Astrocyte of the spinal cord (primary cell): ENCODE measurements at places on chromosomes 6 and 20.
A peak's percentile ranks its signal among the peaks of the same experiment; 100 is the strongest.

DNA sequence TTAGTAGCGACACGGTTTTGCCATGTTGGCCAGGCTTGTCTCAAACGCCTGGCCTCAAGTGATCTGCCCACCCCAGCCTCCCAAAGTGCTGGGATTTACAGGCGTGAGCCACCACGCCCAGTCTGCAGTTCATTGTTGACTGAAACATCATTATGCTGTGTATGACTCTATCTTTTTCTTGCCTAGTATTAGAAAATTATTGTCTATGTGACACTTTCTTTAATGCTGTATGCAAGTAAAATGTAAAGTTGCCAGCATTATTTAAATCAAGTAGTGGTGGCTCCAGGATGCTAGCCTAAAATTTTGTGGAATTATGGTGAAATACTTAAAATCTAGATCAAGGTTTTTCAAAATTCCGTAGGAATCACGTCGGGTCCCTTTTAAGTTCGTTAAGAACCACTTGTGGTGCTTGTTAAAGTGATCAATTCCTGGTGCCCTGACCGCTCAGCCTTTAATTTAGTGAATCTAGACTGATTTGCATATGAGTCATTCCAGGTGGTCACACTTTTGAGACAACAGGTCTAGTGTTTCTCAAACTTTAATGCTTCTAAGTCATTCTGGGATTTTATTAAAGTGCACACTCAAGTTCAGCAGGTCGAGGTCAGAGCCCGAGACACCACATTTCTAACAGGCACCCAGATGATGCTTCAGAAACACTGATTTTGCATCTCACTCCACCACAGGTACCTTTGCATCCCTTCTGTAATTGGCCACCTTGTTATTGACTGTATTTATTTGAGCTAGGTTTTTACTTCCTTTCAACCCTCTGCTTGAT is 132.6 kb upstream of the MTHFD1L start:
- DNase-seq = no peak

GRCh38 chr6:107056796-107057195 is 28.8 kb downstream of the MTRES1 start:
- no peak for DNase-seq

GRCh38 chr6:135919026-135919425 is 67.5 kb downstream of the PDE7B start:
- no peak for DNase-seq

- no peak for DNase-seq
These were observed 9.4 kb upstream of the DSTN start for GRCh38 chr20:17560344-17561074.

- peak; percentile 14 for DNase-seq
These were observed 1.5 kb downstream of the SH3BGRL2 start for GRCh38 chr6:79632580-79632979.

- DNase-seq = peak; percentile 45
These were observed 20.0 kb downstream of the BRPF3 start for GRCh38 chr6:36216559-36216958.

GRCh38 chr20:41168281-41169161 is 31.2 kb downstream of the PLCG1 start:
- DNase-seq = no peak

DNA sequence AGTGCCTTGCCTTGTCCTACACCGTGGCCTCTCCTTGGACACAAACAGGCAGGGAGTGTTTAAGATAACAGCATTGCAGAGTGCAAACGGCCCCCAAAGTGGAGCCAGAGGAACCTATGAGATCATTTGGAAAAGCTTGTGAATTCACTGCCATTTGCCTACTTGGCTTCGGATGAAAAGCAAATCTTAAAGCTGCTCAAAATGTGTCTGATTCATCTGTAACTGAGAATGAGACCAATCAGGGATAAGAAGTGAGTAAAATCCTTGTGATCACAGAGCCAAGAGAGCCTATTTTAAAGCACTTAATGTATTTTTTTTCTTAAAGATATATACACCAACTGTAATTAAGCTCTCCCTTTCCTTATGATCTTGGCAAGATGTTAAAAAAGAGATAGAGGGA is 65.7 kb upstream of the BACH2 start:
- DNase-seq = peak; percentile 78

- DNase-seq = no peak
These were observed 5.6 kb upstream of the CEP85L start for GRCh38 chr6:118656847-118657451.

DNA sequence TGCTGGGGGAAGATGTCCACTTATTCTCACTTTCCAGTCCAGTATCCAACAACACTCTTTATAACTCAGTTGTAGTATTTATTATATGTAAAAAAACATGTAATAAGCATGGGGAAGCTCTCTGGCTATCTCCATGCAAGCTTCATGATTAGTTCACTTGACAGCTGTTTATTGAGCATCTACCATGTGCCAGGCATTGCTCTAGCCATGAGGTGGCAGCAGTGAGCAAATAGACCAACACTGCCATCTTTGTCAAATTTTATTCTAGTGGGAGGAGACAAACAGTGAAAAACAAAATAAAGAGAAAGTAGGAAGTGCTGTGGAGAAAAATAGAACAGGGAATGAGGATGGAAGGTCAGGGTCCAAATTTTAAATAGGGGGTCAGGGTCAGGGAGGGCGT is 131.8 kb downstream of the CFAP61 start:
- no peak for DNase-seq

DNA sequence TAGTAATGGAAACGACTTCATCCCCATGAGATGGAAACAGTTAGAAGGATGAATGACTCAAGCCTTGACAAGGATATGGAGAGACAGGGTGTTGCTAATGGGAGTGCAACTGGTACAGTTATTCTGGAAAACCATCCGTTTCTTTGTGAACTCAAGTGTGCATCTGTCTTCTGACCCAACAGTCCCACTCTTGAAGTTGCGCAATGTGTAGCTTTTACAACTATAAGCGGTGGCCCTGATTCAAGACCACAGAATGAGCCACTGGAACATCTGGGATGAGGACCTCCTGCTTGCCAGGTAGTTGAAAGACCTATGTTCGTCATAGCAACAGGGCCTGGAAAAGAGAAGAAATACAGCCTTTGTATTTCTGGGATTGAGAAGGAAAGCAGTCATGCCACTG is 115.8 kb upstream of the GMDS start:
- no peak for DNase-seq

GRCh38 chr6:53134601-53135235 is 13.9 kb downstream of the GCM1 start:
- DNase-seq = no peak

DNA sequence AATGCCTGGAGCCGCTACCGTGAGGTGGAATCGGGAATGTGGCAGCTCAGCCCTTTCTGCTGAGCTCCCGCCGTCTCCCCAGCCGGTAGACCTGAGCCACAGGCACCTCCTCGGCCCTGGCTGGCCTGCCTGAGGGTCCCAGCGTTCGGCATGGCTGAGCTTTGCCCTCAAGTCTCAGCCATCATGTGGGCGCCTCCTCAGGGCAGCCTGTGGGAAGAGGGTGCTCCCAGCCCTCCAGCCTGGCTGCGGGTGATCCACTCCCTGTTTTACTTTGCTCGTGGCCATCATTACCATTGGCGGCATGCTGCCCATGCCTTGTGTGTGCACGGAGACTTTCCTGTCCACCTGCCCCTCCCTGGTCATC is 329.7 kb downstream of the CDH4 start:
- no peak for DNase-seq

GRCh38 chr6:38346291-38347079 is 293.2 kb downstream of the BTBD9 start:
- DNase-seq = peak; percentile 96

DNA sequence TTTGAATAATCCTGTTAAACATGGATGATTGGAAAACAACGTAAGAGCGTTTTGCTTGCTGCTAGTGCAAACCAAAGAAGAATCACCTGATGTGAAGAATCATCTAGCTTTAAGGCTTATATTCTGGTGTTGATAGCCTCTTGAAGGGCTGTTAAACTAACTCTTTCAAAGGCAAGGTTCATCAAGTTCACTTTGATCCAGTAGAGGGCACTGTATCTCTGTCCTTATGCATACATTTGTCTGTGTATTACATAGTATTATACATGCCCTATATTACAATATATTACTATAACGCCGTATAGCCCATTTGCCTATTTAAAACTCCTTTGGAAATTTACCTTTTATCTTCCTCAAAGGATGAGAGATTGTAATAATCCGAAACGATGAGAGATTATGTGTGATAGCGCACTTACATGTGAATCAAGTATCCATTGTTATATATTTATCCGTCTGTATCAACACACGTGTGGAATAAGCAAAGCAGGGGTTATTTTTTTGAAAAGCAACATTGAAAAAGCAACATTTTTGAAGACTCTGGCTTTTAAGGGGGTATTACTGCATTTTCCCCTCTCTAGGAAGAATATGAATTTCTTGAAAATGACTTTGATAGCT is 50.8 kb upstream of the NRN1 start:
- peak; percentile 40 for DNase-seq

- no peak for DNase-seq
These were observed 460.4 kb downstream of the PRKN start for GRCh38 chr6:162267126-162267525.

- DNase-seq = peak; percentile 15
These were observed 33.2 kb upstream of the PNISR start for GRCh38 chr6:99458319-99458718.

- DNase-seq = no peak
These were observed 202.4 kb downstream of the CDH26 start for GRCh38 chr20:60160451-60161145.

- peak; percentile 16 for DNase-seq
These were observed 80.2 kb upstream of the RNF217 start for GRCh38 chr6:124881898-124882578.

DNA sequence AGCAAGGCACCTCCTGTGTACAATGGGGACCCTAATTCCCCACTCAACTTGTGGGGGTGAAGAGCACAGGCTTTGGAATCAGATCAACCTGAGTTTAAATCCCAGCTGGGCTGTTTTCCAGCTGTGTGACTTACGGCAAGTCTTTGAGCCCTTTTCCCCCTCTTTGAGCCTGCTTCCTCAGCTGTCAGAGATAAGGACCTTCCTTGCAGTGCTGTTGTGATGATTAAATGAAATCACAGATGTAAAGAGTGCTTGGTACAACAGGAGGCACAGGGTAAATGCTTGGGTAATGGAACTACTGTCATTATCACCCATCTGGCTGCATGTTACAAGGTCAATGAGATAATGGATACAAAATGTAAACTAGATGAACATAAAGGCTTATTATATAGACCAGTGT is 3.2 kb downstream of the SNX21 start:
- no peak for DNase-seq

- DNase-seq = no peak
These were observed 47.6 kb downstream of the ALDH8A1 start for GRCh38 chr6:134902074-134902861.

DNA sequence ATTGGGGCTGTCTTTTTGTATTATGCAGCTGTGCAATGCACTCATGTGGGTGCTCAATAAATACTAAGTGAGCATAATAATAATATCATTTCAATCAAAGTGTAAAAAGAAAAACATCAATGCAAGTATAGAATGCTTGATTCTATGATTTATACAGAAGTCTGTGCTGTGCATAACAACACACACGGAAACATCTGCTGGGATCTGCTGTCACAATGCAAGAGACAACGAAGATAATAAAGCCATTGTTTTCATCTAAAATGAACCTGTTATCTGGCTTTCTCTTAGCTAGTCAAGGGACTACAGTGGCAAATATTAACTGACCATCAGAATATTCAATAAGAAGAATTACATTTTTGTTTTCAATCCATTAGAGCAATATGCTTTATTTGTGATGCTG is 1156.9 kb upstream of the MAP3K7 start:
- no peak for DNase-seq

DNA sequence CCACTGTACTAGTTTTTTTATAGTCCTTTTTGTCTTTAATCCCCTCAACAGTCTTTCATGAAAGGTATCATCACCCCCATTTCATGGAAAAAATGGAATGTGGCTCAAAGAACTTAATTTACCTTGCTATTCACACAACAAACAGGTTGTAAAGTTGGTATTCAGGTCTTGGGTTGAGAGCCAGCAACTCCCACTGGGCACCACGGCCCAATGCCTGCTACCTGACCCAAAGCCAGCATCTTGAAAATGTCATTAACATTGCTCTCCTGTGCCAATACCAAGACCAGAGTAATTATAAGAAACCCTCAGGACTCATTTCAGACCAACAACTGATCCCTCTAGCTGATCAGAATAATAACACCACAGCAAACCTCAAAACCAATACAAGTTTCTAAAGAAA is 75.7 kb downstream of the METTL24 start:
- DNase-seq = no peak

- DNase-seq = peak; percentile 17
These were observed 25.3 kb downstream of the BFSP1 start for GRCh38 chr20:17505636-17506517.

DNA sequence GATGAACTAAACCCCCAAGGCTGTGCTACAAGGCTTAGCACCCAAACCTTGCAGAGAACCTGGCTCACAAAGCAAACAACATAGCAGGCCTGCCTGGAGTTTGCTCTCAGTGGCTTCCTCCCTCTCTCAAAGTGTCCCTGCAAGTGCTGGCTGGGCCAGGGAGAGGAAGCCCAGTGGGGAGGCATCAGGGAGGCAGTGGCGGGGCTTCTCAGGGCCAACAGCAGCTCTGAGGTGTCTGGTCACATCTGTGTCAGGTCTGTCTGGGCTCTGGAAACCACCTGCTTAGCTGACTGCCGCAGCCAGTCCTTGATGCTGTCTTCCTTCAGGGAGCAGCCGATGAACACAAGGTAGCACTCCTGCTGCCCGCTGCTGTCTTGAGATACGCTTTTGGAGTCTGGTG is 16.7 kb upstream of the SLC4A11 start:
- DNase-seq = no peak

GRCh38 chr6:124659427-124659826 is 302.8 kb upstream of the RNF217 start:
- no peak for DNase-seq

DNA sequence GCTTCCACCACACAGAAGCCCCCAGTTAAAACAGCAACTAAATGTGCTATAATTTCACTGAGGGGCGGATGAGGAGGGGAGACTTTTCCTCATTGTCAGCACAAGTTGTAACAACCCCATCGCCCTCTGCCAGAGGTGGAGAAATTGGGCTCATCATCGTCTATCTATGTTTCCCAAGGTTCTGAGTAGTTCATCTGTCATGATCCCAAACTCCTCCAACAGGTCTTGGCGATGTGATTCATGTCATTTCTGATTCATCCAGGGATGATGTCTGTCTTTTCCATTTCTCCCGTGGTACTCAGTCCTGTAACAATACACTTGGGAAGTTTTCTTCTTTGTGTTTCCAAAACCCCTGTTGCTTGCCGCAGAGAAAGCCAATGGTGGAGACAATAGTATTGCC is 51.0 kb downstream of the TFAP2A start:
- DNase-seq = no peak
